Endothelial cell of umbilical vein (primary cell): ENCODE measurements at places on chromosomes 13 and 19. TPM values are rescaled to one million over a fixed set of nuclear protein-coding genes. Genes with fewer than 3 reads are reported as not detected.

DNA sequence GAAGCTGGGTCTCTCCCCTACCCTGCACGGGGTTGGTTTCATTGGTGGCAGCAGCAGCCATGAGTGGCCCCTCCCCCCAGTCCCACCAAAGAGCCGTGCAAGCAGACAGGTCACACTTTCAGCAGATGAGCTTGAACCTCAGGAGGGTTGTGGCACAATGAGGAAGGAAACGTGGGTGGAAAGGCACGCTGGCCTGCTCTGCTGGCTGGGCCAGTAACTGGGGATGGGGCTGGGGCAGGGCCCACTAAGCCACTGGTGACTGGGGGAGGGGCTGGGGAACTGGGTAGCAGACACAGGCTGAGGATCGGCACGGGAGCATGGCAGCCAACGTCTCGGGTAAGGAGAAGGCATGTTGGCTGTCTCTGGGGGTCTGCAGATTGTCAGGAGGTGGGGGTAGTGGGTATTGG lies at the start of gene P2RY11:
Gene P2RY11 (plus strand): TSS at position 289 of the 407 bp plus-strand sequence. CDS start 29 bp downstream, at position 318.
- DNase-seq = no peak

GRCh38 chr13:26254583-26255111 lies 718 bp downstream of the CDK8 start:
- peak; percentile 29 for DNase-seq

- DNase-seq = no peak
Measured at GRCh38 chr13:77580748-77581147, 45.2 kb downstream of the SCEL start.

- DNase-seq = no peak
Measured at GRCh38 chr19:13160557-13160956, 10.3 kb downstream of the IER2 start.

DNA sequence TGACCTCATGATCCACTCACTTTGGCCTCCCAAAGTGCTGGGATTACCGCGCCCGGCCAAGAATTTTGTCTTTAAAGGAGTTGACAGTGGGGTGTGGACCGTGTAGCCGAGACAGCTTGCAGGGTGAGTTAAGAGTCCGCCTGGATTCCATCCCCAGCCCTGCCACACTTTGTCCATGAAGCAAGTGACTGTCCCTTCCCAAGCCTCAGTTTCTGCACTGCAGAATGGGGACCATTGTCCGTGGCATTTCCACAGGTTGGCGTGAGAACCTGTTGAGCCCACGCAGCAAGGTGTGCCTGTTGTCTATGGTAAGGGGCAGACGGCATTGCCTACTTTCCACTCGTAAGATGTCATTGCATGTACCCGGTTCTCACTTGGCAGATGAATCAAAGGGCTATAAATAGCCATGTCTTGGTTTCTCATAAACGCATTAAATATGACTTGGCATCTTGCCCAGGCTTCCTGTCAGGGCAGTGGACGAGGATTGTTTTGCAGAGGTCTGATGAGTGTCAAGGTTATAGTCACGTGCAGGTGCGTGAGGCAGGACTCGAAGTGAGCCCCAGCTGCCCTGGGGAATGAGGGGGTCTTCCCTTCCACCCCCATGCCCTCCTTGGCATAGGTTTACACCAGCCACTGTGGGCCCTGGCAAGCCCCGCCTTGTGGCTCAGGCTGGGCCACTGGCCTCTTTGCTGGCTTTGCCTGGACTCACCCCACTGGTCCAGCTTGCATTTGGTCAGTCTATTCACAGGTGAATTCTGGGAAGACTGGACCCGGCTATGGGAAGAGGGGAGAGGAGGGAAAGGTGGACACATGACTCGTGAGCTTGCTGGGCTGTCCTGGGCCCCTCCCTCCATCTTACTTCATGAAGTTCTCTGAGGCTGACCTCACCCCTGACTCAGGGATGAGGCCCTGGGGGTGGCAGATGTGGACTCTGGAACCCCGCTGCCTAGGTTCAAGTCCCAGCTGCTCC lies 14.6 kb downstream of the FAM187B start:
- peak; percentile 96 for DNase-seq

FFAR2 gene
- total RNA-seq = not detected in 2 replicates

GRCh38 chr19:18788529-18789421 lies 2.3 kb downstream of the COMP start:
- no peak for DNase-seq

- DNase-seq = no peak
Measured at GRCh38 chr13:51843529-51843928, 1.4 kb downstream of the TMEM272 start.

GRCh38 chr19:47998800-47999199 lies 4.4 kb downstream of the ELSPBP1 start:
- no peak for DNase-seq

BCL3 gene
- 24.0 and 26.9 TPM in 2 replicates for total RNA-seq

DNA sequence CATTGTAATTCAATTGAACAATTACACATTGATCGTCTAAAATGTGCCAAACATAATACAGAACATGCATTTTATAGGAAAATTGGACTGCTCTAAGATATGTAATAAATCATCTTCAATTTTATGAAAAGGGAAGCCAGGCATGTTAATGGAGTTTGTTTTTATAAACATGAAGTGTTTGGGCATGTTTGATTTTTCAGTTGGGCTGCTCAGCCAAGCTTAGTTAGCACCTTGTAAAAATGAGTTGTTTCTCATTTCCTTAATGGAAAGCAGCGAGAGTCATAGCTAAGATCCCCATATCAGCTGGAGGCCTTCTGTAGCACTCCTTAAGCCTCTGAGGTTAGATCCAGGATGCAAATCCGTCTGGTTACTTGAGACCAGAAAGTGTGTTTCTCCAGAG lies 422.3 kb downstream of the SPRY2 start:
- DNase-seq = peak; percentile 8

AMER2 gene
- total RNA-seq = not detected in 2 replicates

- DNase-seq = no peak
Measured at GRCh38 chr19:38952395-38953165, 21.8 kb downstream of the MRPS12 start.

GJA3 gene
- not detected in 2 replicates for total RNA-seq

GRCh38 chr13:25778365-25778764 lies 273.5 kb downstream of the SHISA2 start:
- no peak for DNase-seq

MEDAG gene
- 27.2 and 30.2 TPM in 2 replicates for total RNA-seq

TEX26 gene
- not detected in 2 replicates for total RNA-seq

GRCh38 chr19:36256853-36257519 lies 42.1 kb downstream of the ZNF146 start:
- DNase-seq = no peak

DNA sequence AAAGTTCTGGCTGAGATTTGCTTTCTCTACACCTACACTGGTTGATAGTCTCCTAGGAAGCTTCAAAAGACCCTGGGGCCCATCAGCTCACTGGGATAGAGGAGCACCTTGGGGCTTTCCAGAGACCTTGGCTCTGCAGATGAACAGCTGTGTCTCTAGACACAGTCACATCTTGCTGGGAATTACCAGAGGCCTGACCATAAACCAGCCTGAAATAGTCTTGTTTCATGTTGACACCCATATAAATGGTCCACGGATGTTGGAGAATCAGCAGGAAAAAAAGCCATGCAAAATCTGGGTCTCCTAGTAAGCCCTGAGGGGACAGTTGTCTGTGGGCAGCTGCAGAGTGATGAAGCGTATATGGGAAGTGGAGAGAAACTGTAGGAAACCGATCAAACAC lies 207.6 kb downstream of the DNAJC15 start:
- no peak for DNase-seq

DNA sequence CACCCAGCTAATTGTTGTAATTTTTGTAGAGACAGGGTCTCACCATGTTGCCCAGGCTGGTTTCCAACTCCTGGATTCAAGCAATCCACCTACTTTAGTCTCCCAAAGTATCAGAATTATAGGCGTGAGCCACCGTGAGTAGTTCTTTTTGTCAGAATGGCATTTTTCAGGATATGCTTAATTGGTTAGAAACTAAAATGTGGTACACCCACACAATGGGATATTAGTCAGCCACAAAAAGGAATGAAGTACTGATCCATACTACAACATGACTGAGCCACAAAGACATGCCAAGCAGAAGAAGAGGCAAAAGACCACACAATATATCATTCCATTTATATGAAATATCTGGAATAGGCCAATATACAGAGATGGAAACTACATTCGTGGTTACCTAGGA lies 41.7 kb upstream of the MAP3K10 start:
- no peak for DNase-seq

KLK12 gene
- not detected in 2 replicates for total RNA-seq

APBA3 gene
- total RNA-seq = 23.4 and 24.3 TPM in 2 replicates

GRCh38 chr13:77831866-77832265 lies 86.8 kb downstream of the EDNRB start:
- DNase-seq = no peak

GRCh38 chr13:60001889-60002288 lies 161.8 kb downstream of the DIAPH3 start:
- DNase-seq = no peak

- DNase-seq = no peak
Measured at GRCh38 chr19:3513229-3514140, 7.4 kb downstream of the FZR1 start.

DNA sequence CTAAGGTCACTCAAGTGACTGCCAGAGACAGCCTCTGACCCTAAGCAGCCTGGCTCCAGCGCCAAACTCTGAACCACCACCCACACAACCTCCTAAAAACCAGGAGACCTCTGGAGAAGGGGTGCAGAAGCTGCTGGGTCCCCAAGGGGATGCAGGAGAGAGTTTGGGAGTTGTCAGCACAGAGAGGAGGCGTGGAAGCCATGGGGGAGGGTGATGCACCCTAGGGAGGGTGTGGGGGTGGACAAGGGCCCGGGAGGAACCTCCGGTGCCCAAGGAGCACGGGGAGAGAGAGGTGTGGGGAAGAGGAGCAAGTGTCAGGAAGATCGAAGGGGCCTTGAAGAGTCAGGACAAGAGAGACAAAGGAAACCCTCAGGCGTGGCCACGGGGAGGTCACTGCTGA lies 2.1 kb upstream of the HIPK4 start:
- no peak for DNase-seq

DNA sequence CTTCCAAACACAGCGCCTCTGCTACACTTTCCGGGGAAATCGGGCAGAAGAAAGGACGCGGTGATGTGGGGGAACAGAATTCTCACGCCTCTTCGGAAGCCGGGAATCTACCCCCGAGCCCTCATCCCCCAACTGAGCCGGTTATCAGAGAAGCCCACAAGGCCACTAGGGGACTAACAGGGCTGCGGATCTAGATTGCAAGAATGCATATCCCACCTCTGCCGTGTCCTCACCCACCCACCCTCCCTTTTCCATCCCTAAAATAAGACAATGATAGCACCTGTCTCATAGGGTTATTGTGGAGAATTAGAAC lies 1.1 kb downstream of the IGFLR1 start:
- DNase-seq = no peak

KLK15 gene
- total RNA-seq = not detected in 2 replicates
